Spinal cord (tissue), 10 donors: ENCODE measurements at places on chromosomes 3 and 15.

- no peak for DNase-seq
These were observed 23.5 kb downstream of the ANP32A start for GRCh38 chr15:68797191-68797590.

DNA sequence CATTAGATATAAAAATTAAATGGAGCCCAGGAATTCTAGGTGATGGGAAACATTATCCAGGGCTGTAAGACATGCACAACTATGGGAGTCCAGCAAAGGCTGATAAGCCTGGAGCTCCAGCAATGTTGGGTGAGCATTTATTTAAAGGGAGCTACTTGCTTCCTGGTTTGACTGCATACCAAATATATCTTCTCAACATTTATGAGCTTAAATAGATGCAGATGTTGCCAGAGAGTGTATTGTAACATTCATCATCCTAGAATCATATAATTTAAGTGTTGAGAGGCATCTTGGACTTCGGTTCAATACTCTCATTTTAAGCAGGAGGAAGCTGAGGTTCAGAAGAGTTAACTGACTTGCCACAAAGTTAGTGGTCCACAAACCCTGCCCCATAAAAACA, 12.2 kb upstream of the POLR2M start:
- DNase-seq = no peak

GRCh38 chr3:97981886-97982285, 9.7 kb upstream of the RIOX2 start:
- DNase-seq = no peak

- DNase-seq = no peak
These were observed 8.9 kb upstream of the SEMA6D start for GRCh38 chr15:47708161-47708980.

DNA sequence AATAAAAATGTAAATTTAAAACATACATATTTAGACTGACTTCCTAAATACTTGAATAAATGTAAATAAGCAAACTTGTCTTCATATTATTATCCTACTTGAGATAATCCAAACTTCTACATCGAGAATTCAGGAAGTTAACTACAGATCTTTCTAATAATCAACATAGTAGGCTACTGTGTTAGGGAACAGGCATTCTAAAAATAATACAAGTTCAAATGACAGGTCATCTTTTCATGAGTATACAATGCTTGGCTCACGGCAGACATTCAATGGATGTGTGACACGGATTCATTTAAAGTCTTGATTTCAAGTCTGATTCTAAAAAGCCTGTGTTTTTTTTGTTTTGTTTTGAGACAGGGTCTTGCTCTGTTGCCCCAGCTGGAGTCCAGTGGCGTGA, 88.7 kb downstream of the BTD start:
- no peak for DNase-seq

GRCh38 chr15:24659622-24660021, 16.0 kb upstream of the NPAP1 start:
- DNase-seq = no peak

DNA sequence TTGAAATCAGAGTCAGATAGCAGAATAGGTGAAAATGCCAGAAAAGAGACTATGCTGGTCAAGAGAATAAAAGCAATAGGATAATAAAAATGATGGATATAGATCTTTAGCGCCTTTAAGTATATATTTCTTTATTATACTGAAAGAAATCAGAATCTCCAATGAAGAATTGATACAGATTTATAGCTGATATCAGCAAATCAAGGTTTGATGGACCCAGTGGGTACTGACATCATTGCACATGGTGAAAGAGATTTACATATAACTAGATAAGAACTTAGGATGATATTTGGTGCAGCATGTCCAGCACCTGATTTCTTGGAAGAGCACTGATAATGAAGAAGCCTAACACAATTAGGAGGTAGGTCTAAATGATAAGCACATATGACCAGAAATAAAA, 18.2 kb downstream of the CADM2 start:
- no peak for DNase-seq

DNA sequence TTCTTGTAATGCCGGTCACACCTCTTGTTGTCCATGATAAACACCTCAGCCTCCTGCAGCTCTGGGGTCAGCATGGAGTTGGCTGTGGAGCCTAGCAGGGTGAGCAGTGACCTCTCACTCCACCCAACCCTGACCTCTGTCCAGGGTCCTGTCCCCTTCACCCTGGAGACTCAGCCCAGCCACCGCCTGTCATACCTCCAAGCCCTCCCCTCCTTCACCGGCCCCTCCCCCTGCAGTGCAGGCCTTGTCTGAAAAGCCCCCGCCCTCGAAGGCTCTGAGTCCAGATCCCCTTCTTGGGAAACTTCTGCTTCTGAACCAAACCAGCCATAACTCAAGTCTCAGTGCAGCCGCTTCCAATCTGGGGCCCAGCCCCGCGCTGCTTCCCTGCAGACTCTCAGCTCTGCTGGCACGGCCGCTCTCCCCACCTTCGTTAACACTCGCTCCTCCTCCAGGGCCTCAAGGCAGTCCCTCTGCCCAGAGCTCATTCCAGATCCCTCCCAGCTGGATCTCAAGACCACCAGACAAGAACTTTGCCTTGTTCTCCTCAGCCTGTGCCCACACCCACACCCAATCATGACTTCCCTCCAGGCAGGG, 25.4 kb upstream of the PRSS50 start:
- DNase-seq = no peak

GRCh38 chr15:80202016-80202315, 49.2 kb downstream of the FAH start:
- no peak for DNase-seq

GRCh38 chr3:124492824-124493223, 237.4 kb upstream of the UMPS start:
- no peak for DNase-seq

- no peak for DNase-seq
These were observed 38.8 kb downstream of the SPG21 start for GRCh38 chr15:64950888-64951287.

GRCh38 chr3:55471522-55472280, 15.4 kb downstream of the WNT5A start:
- no peak for DNase-seq

- no peak for DNase-seq
These were observed 178.5 kb downstream of the FNDC3B start for GRCh38 chr3:172217877-172218276.

GRCh38 chr3:195212033-195212748, 58.8 kb downstream of the XXYLT1 start:
- DNase-seq = no peak

- no peak for DNase-seq
These were observed 37.8 kb downstream of the ZNF445 start for GRCh38 chr3:44439499-44440295.

DNA sequence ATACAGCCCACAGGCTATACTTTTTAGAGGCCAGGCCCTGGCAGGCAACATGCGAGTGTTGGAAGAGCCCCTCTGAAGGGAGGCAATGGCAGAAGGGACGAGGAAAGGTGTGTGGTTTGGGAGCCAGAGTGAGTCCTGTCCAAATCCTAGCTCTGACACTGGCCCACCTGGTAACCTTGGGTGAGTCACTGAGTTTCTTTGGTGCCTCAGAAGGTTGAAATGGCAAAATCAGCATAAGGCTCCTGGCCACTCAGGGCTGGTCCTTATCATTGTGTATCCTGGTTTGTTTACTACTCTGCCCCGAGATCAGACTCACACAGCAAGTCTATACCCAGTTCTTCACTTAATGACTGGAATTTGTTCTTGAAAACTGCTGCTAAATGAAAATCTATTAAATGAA, 71.4 kb upstream of the TLE3 start:
- DNase-seq = no peak

- DNase-seq = no peak
These were observed 59.8 kb downstream of the BOC start for GRCh38 chr3:113271189-113271588.

- DNase-seq = peak; percentile 30
These were observed 35.5 kb upstream of the HACD2 start for GRCh38 chr3:123620343-123620742.

- DNase-seq = no peak
These were observed 73.5 kb upstream of the ALDH1A3 start for GRCh38 chr15:100806157-100806556.

DNA sequence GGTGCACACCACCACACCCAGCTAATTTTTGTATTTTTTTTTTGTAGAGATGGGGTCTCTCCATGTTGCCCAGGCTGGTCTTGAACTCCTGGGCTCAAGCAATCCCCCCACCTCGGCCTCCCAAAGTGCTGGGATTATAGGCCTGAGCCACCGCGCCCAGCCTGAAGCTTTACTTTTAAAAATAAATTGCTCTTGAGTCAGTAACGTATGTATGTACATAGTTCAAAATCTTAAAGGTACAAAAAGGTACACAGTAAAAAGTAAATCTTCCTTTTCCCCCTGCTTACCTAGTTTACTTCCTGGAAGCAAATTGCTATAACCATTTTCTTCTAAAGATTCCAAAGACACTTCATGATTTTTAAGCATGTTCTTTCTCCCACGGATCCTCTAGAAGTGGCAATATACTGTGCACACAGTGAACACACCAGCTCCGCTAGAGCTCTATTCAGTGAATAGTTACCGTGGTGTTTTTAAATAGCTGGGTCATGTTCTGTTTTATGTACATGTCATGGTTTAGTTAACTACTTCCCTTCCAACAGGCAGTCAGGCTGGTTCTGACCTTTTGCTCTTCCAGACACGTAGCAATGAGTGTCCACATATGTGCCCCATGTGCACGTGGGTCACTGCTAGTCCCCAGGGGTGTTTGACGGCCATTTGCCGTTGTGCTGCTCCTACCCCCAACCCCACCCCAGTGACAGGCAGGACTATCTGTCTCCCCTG, 82.1 kb downstream of the EEFSEC start:
- DNase-seq = no peak

DNA sequence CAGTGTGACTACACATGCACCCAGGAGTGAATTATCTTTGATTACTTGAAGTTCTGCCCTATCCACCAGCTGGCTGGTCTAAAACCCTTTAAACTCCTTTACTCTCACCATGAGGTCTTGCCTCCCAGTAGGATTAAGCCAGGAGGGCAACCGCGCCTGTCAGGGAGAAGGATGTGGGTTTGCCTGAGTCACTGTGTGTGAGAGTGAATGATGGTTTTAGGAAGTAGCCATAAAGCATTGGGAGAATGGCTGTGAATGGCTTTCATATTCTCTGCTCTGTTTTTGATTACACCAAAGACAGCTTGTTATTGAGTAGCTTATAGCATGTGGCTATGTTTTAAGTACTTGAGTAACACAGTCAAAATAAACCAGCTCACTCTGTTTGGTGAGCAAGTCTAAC, 637.7 kb upstream of the TBL1XR1 start:
- no peak for DNase-seq

GRCh38 chr3:67447393-67447792, 207.0 kb downstream of the SUCLG2 start:
- no peak for DNase-seq

GRCh38 chr3:87122766-87123165, 104.3 kb upstream of the CHMP2B start:
- DNase-seq = no peak

DNA sequence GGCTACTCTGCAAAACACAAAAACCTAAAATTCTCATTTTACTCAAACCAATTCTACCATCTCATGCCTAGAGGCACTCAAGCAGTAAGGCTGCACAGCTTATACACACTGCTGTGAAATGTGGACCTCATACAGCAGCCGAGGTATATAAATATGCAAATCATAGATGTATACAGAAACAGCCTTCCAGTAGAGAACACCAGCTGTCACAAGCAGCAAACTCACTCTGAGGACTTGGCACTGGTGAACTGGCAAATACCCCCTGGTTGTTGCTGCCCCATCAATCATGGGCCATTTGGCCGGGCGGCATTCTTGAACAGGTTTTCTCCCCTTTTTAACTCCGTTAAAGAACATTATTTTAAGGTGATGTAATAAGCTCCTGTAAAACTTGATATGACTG, 378.0 kb downstream of the LSAMP start:
- DNase-seq = no peak

- no peak for DNase-seq
These were observed 289.0 kb upstream of the AGTR1 start for GRCh38 chr3:148408667-148409066.

- DNase-seq = no peak
These were observed 86.3 kb downstream of the CLSTN2 start for GRCh38 chr3:140021269-140021668.

DNA sequence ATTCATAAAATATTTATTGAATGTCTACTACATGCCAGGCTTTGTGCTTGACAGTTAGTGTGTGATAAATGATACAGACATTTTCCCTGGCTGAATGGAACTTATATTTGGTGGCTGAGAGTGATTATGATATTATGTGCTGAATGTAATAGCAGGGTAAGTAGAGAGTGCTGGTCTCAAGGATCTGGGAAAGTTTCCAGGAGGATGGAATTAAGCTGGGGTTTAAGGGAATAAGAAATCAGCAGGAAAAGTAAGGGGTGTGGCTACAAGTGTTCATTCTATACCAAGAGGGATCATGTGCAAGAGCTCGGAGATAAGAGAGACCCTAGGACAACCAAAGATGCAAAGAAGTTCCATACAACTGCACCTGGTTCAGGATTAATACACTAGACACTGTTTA, 500.1 kb upstream of the CFAP20DC start:
- DNase-seq = no peak

DNA sequence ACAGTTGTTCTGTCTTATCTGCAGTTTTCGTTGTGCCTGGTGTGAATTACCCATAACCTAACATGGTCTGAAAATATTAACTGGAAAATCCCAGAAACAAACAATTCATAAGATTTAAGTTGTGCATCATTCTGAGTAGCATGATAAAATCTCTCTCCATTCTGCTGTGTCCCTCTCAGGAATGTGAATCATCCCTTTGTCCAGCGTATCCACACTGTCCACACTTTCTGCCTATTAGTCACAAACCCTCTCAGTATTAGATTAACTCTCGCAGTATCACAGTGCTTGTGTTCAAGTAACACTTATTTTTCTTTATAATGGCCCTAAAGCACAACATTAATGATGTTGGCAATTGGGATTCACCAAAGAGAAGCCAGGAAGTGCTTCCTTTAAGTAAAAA, 203.2 kb downstream of the CGGBP1 start:
- no peak for DNase-seq

GRCh38 chr3:100086401-100086800, 27.9 kb downstream of the FILIP1L start:
- DNase-seq = no peak

DNA sequence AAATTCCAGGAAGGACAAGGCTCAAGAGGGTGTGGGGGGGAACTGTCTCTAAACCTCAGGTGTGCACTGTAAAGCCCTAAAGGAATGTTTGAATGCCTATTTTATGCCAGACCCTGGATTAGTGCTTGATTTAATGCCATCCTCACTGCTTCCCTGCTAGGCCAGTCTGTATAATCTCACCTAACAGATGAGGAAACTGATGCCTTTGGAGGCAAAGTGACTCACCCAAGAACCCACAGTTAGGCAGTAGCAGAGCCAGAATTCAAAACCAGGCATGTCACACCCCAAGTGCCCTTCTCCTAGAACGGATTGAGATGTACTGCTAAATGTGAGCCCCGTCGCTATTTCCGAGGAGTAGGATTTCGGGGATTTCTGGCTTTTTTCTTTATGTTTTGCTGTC, 7.8 kb downstream of the CAMK1 start:
- DNase-seq = no peak

DNA sequence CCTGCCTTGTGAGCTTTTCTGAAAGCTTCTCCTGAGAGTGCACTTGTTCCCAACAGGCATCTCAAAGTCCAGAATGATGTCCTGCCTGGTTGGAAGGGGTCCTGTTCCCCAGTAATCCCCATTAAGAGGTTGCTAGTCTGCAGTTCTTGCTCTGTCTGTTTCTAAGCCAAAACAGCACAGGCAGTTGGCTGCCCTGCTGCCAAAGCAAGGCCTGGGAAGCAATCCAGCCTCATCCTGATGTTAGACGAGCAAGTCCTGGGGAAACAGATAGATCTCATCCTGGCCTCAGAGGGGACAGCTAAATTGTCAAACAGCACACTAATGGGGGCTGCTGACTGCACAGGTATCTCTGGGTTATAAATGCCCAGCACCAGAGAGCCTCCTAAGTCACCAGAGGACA, 198.0 kb downstream of the EPHB1 start:
- no peak for DNase-seq
